ENCODE measurements at places on chromosomes 7 and 10. TPM values are rescaled to one million over a fixed set of nuclear protein-coding genes. Genes with fewer than 3 reads are reported as not detected.

The PRSS2 gene
- total RNA-seq = not detected

The PLXDC2 gene
- total RNA-seq = 0.06 TPM

The VPS50 gene
- total RNA-seq = 7.6 TPM

The UCN3 gene
- total RNA-seq = not detected

Data from A549 treated with GW870086 at 1 μM for 4 hours (cell line).